ENCODE measurements at places on chromosomes 2 and 18. TPM values are rescaled to one million over a fixed set of nuclear protein-coding genes. Genes with fewer than 3 reads are reported as not detected.

SLC38A11 gene
- 0.84 TPM for total RNA-seq

PAIP2B gene
- total RNA-seq, result 64.9 TPM

FOXD4L1 gene
- not detected for total RNA-seq

CAPN14 gene
- 0.35 TPM for total RNA-seq

CFAP221 gene
- 0.51 TPM for total RNA-seq

MLPH gene
- 79.0 TPM for total RNA-seq

SPRED2 gene
- 14.0 TPM for total RNA-seq

LYG2 gene
- not detected for total RNA-seq

INO80B gene
- total RNA-seq, result 15.7 TPM

APOB gene
- 12.5 TPM for total RNA-seq

FRZB gene
- 1.3 TPM for total RNA-seq

FBXO15 gene
- total RNA-seq, result not detected

FER1L5 gene
- not detected for total RNA-seq

ABCG8 gene
- total RNA-seq, result 0.32 TPM

ELP2 gene
- 48.1 TPM for total RNA-seq

POMC gene
- 9.1 TPM for total RNA-seq

SPR gene
- 52.4 TPM for total RNA-seq

MYO1B gene
- 18.9 TPM for total RNA-seq

UGT1A7 gene
- total RNA-seq, result not detected

XIRP2 gene
- 298 TPM for total RNA-seq

MROH2A gene
- not detected for total RNA-seq

LRRTM1 gene
- 0.68 TPM for total RNA-seq

NBEAL1 gene
- total RNA-seq, result 14.1 TPM

CCT7 gene
- 212 TPM for total RNA-seq

MAP3K19 gene
- total RNA-seq, result not detected

NTSR2 gene
- total RNA-seq, result not detected

DSG4 gene
- total RNA-seq, result not detected

PLGLB1 gene
- 1.4 TPM for total RNA-seq

MAPK4 gene
- total RNA-seq, result 34.1 TPM

CIAO1 gene
- 59.9 TPM for total RNA-seq

ANKRD53 gene
- 0.54 TPM for total RNA-seq

AUP1 gene
- total RNA-seq, result 53.7 TPM

RESP18 gene
- not detected for total RNA-seq
